ENCODE measurements at places on chromosomes 12 and 14. TPM values are rescaled to one million over a fixed set of nuclear protein-coding genes. Genes with fewer than 3 reads are reported as not detected.

Gene ZNF219
- total RNA-seq = 4.8 TPM

Gene FOXN4
- not detected for total RNA-seq

Gene VDR
- 3.8 TPM for total RNA-seq

Gene SLC5A8
- not detected for total RNA-seq

Gene DPPA3
- total RNA-seq = not detected

Gene KERA
- not detected for total RNA-seq

Gene KCNJ8
- 62.0 TPM for total RNA-seq

Gene KRT77
- not detected for total RNA-seq
